ENCODE measurements at places on chromosomes 4 and X.
A peak's percentile ranks its signal among the peaks of the same experiment; 100 is the strongest.

- no peak for DNase-seq
These were observed 15.4 kb downstream of the TSPAN5 start for GRCh38 chr4:98642991-98643426.

DNA sequence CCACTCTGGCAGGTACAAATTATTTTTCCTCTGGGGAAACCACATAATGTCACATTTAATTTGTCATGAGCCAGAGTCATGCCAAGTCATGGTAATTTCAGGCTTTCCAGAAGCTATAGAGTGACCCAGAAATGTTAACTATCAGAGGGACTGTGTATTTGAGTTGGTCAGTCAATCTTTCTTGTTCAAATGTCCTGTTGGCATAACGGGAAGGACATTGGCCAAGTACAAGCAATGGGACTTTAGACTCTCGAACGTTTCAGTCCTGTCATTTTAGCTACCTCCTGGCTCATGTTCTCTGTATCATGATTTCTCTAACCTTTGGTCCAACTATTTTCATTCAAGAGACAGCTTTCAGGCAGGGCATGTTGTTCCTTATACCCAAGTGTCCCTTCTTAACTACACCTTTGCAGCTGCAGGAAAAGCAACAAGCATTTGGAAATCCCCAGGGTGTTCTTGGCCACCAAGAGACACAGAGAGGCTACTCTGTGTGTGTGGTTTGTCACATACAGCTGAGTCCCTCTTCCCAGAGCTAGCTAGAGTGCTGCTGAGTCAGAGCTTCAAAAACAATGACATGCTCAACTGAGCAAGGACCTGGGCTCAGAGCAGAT is 142.6 kb downstream of the EGF start:
- DNase-seq = peak; percentile 47

- DNase-seq = no peak
These were observed 40.8 kb downstream of the HTRA3 start for GRCh38 chr4:8310306-8310705.

GRCh38 chrX:103932133-103932532 is 30.3 kb upstream of the TMSB15B start:
- DNase-seq = no peak
